ENCODE measurements at places on chromosomes 2 and 18.
A peak's percentile ranks its signal among the peaks of the same experiment; 100 is the strongest.

DNA sequence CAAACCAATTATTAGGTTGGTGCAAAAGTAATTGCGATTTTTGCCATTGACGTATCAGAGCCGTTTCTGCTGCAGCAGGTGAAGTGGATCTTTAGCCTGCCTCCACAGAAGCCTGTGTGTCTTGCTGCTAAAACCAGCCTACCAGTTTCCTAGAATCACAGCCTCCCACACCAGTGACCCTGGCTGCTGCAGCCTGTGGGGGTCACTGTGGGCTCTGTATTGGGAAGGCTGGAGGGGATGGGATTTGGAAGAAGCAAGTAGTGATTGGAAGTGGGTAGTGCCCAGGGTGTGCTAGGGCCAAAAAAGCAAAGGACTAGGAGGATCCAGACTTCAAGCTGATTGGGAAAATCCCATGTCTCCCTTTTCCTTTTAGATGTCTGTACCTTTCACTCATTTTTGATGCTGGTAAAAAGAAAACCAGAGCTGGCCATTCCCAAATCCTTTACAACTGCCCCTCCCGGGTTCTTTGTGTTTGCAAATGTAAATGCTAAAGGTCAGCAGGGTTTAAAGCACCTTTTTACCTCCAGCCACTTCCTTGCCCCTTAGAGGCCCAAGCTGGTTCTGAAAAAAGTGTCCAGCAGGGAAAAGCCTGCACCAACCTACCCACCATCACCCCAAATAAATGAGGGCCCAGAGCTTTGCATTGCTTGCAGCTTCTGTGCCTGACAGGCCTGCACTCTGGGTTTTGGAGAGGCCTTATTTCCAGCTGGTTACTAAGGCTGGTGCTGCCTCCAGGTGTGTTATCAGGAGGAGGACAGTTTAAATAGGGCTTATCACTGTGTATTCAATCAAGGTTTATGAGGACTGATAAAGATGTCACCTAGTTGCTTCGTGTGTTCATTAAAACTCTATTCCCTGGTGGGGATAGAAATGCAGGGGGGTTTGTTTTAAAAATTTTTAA lies 172.0 kb downstream of the MIB1 start:
- no peak for DNase-seq

DNA sequence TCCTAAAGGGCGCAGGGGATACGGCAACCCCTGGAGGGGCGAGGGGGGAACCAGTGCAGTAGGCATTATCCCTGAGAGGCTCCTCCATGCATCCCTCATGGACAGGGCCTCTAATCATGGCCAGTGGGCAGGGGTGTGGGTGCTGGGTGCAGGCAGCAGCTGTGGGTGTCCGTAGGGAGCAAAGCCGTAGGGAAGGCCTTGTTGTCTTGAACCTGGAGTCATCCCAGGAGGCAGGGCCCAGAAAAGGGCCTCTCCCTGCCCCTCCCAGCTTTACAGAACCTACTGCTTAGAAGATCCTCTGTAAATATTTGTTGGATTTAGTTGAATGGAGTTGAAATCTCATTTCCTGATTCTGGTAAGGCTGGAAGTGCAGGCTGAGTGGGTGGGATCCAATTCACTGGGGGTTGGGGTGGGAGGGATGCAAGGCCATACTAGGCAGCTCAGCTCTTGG lies 207.0 kb upstream of the HAAO start:
- no peak for DNase-seq

GRCh38 chr2:241780939-241781569 lies 4.4 kb downstream of the GAL3ST2 start:
- DNase-seq = no peak

DNA sequence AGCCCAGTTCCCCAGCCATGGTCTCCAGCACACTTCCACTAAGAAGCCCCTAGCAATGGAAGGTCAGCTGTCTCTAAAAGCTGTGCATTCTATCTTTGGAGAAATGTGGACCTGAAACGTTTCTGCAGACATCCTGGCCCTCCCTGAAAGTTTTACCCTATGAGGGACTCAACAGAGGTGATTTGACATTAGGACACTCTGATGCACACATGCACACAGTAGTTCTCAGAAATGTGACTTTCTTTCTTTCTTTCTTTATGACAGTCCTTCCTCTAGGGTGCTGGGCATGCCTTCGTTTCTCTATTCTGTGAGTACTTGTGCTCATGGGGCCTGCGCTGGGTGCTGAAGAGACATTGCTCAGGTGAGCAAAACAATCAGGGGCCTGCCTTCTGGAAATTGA lies 857.3 kb downstream of the RNF144A start:
- no peak for DNase-seq

GRCh38 chr18:179499-179898 lies 21.1 kb downstream of the USP14 start:
- DNase-seq = no peak

GRCh38 chr2:148020111-148021058 lies at the start of gene ORC4:
Gene ORC4 (minus strand): TSS chr2:148020737. CDS start chr2:147975958, 44,779 bp downstream.
- peak; percentile 94 for DNase-seq

DNA sequence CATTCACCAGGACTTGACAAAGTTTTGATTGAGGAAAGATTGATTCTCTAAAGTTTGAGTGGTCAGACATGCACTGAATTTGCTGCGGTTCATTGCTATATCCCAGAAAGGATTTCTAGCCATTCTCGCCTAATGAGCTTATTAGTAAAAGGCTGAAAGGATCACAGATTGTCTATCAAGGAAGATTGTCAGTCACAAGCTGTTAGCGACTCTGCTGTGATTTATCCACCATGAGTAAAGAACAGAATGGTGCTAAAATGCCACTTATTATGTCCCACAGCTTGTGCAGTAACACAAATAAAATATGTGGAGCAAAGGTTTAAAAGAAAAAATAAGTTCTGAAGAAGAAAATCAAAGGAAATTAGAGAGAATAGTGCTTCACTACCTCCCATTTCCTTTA lies 701.2 kb upstream of the CDH7 start:
- DNase-seq = no peak

DNA sequence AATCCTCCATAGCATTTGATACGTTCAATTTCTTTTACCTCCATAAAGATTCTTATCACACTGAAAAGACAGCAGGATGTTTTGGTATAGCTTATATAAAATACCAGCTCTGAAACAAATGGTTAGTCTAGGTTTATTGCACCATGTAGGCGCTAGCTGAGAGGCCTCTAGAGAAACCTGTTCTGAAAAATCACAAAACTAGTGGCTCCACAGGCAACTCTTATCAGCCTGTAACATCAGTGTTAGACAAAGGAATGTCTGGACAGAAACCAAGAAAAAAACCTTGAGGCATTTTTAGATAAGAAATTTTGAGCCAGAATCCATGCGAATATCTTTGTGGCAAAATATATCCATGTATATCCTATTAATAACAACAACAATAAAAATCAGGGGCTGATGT lies 440.4 kb upstream of the MAP2 start:
- no peak for DNase-seq

- DNase-seq = no peak
Measured at GRCh38 chr18:3799515-3799914, 349.5 kb downstream of the TGIF1 start.

DNA sequence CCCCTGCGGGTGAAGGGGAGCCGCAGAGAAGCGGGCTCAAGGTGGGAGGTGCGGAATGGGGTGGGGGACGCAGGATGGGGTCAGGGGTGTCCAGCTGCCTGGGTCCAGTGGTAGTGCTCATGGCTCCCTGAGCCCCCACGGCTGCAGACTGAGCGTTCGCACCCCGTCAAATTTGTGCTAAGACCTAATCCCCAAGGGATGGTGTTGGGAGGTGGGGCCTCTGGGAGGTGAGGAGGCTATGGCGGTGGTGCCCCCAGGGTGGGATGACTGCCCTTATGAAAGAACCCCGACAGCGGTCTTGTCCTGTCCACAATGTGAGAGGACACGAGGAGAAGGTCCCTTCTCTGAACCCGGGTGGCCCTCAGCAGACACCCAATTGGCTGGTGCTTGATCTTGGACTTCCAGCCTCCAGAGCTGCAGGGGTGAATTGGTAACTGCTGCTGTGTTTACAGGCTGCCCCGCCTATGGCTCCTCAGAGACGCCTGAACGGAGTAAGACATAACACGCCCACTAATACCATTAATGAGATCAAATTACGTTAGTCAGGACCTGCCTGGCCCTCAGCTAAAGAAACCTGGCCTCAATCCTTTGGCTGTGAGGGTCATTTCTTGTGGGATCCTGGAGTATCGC lies 42.6 kb downstream of the PXDN start:
- no peak for DNase-seq

DNA sequence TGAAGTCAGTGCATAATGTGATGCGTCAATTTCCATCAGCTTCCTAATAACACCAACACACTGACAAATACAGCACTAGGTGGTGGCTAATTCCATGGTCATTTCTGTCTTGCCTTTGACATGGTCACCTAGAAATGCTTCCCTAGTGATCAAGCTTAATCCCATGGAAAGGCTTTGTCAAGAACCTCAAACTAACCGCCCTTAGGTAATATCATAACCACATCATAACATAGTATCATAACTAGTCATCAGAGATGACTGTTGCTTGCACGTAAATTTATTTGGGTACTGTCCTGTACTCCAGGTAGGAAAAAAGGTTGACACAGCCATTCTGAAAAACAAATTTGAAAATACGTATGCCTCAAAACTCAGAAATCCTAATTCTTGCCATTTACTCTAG lies 471.8 kb downstream of the IRS1 start:
- no peak for DNase-seq

- no peak for DNase-seq
Measured at GRCh38 chr2:96530474-96531357, 5.8 kb upstream of the ARID5A start.

DNA sequence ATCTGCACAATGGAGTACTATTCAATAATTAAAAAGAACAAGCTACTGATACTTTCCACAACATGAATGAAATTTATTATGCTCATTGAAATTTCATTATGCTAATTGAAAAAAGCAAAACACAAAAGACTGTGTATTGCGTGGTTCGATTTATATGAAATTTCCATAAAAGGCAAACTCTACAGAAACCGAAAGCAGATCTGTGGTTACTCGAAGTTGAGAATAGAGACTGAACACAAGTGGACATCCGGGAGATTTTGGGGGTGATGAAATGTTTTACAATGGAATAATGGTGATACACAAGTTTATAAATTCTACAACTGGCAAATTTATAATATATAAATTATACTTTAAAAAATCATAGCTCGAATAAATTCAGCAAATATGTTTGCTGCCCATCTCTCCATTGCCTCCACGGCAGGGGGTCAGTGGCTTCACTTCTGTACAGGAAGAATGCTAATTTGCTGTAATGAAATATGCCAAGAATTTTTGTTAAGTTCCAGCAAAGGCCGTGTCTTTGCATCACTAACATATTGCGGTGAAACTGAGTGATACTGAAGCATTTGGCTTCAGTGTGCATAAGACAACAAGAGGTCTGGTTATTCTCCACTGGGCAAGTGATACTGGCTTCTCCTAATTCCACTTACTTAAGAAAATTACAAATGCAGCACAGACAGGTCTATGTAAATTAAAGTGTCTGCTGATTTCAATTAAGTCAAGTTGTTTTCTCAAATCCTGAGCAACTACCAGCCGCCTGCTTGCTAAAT lies 96.7 kb downstream of the TMEM163 start:
- no peak for DNase-seq

DNA sequence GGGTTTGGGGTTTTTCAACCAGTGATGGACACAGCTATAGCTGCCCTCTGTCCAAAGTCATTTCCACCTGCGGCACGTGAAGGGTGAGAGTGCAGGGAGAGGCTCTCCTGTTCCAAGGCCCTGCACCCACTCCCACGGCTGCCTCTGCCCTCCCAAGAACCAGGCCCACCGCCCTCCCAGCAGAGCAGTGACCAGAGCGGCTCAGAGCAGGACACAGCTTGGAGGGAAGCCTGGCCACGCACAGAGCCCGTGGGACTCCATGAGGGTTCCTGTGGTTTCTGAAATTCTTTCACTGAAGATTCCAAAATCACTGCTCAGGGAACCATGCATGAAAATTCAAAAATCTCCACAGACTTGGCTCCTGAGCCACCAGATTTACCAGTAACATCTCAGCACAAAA lies 67.3 kb upstream of the SALL3 start:
- DNase-seq = no peak

- DNase-seq = no peak
Measured at GRCh38 chr2:173370198-173370597, 15.5 kb downstream of the CDCA7 start.

DNA sequence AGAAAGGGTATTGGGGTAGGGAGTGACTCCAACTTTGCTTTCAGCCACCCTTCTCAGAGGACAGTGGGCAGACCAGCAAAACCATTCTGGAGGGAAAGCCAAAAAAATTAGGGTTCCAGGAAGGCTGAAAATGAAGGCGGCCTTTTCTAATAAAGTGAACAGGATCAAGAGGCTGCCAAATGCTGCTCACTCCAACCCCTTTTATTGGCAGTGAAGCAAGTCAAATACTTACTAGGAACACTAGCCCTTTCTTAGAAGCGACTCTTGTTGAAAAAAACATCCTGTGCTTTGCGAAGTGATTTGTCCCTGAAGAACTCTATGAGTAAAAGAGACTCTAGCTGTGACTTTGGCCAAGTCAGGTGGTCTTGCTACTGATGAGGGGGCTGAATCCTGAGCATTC lies 83.6 kb upstream of the CYP1B1 start:
- no peak for DNase-seq

DNA sequence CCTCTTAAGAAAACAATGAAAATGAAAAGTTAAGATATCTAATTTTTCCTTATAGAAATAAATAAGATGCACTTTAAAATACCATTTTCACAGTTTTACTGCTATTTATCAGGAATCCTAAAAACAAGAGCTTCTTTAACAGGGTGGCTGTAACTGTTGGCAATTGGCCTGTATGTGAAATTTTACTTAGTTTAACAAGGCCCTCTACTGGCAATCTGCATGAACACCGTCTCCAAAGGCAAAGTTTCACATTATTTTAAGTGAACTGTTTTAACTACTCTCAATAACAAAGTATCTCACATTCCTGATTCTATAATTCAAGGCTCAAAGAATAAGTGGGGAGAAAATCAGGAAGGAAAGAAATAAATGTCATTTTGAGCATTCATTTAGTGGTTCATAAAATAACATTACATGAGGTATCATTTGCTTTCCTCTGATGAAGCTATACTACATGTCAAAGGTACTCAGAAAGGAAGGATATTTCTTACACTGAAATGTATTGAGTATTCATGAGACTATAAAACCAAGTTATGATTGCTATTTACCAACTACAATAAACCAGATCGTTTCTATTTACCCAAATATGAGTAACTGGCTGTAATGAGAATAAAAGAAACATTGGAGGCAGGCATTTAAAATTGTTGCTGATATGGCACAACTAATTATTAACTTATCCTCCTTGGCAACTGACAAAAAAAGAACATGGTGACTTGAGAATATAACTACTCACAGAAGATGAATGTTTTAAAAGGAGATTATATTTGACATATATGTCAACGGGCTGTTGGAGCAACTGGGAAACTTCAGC lies 7.0 kb downstream of the NCKAP5 start:
- no peak for DNase-seq

GRCh38 chr2:55014962-55015939 lies 35.0 kb downstream of the RTN4 start:
- no peak for DNase-seq

- DNase-seq = peak; percentile 14
Measured at GRCh38 chr2:95026471-95027368, 1.2 kb downstream of the MAL start.

DNA sequence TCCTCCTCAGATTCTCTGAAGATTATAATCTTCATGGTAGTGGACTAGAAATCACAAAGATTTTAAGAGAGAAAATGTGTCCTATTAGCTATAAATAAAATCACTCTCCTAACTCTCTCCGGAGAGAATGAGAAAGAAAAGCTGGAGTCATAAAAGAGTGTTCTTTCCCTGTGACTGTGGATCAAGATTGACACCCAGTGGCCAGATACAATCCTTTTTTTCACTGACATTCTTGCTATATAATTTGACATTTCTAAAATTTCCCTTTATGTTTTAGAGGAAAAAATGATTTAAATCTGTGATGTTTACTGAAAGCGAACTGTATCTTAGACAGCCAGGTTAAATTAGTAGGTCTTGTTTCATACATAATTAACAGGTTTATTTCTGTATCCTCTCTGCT lies 35.4 kb upstream of the LRP2 start:
- no peak for DNase-seq

All from stimulated activated CD4-positive, alpha-beta T cell treated with anti-CD3 and anti-CD28 coated beads, TNF-alpha, amount 100 ng/mL, for 1 hour (primary cell).